ENCODE measurements at places on chromosomes 1 and 21.
A peak's percentile ranks its signal among the peaks of the same experiment; 100 is the strongest.

DNA sequence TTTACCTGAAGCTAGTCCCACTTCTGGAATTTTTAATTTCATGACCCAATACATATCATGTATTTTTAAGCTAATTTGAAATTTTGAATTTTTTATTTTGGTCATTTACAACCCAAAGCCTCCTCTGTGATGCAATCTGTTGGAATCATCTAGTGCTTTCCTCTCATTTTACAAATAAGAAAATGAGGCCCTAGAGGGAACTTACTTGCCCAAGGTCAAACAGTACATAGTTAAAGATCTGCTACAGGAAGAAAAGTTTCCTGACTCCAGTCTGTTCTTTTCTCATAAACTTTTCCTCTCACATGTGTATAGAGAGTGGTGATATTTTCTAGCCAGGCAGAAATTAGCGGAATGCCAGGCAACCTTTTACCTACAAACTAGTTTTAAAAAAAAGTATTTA lies 59.3 kb upstream of the DPT start:
- DNase-seq: no peak

GRCh38 chr1:235105051-235106043 lies 23.3 kb downstream of the TOMM20 start:
- DNase-seq: no peak

GRCh38 chr1:230509281-230509977 lies 83.3 kb upstream of the PGBD5 start:
- no peak for DNase-seq

DNA sequence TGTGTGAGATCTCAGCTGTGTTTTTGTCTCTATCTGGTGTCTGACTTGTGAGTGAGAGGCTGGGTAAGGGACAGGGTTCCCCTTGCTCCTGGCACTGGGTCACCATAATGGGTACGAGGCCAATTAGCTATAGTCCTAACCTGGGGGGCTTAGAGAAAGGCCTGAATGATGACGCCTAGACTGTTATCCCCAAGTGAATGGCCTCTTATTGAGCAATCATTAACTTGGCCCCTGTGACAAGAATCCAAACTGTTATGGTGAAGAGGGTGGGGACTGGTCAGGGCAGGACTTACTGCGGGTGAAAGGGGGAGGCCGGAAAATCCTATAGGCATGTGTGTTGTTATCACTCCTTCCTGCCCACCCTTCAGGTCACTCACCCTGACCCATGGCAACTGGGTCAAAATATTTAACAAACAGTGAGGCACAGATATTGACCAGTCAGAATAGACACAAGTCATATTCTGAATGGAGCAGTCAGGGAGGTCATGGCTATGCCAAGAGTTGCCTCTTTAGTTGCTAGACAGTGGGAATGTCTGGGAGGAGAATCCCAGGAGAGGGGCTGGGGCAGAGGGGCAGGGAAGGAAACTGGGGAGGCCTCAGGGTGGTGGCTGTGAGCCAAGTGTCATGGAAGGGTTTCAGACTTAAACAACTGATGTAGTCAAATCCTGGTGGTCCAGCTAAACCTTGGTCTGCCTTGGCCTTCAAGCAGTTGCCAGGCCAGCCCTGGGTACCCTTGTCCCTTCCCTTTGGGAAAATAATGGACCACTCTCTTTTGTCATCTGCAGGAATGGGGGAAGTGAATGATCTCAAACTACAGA lies 3.2 kb downstream of the NR0B2 start:
- DNase-seq: no peak

DNA sequence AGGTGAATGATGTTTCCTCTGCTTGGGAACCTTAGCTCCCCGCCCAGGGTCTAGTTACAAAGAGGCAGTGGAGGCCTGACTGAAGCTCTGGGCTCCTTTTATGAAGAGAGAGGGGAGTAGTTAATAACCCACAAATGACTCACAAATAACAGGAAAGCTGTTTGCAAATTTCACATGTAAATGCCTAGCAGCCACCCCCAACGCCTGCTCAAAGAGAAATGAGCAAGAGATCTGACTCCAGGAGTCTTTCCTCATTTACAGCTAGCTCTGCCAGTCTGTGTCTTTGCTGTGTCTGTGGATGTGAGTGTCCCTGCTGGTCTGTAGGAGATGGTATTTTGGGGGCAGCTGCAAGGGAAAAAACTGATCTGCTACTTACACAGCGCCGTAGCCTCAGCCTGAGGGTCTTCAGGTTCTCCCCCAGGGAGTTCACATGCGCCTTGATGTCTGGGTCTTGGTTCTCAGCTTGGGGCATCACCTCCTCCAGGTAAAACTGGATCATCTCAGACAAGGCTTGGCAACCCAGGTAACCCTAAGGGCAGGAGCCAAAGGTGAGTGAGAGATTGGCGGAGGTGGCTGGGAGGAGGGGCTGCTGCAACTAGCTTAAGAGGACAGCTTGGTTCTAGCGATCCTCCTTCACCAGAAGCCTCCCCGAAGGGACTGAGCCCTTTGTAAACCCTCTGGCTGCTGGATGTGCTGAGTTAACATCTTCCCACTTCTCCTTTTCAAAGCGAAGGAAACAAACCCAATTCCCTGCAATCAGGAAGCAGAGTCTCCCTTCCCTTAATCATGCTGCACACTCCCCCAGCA lies at the start of gene IL19:
TSS of gene IL19 (plus strand) at position 243 of the 807 bp plus-strand sequence. CDS start 65,890 bp downstream, outside the sequence.
- DNase-seq: no peak

DNA sequence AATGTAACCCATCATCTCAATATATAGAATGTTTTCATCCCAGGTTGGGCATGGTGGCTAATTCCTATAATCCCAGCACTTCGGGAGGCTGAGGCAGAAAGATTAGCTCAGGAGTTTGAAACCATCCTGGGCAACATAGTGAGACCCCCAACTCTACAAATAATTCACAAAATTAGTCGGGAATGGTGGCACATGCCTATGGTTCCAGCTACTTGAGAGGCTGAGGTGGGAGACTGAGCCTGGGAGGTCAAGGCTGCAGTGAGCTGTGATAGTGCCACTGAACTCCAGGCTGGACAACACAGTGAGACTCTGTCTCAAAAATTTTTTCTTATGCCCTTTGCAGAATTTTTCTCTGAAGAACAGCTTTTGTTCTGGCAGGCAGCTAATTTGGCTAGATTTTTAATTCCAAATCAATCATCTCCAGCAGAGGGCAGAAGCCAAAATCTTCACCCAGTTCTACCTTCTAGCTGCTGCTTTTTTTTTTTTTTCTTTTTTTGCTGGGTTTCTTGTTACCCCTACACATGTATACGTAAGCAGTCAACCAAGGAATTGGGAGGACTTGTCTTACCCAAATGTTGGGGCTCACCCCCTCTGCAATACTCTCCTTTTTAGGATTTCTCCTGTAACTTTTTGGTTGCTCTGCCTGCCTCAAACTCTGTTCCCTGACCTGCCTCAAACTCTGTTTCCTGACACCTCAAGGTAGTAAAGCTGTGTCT lies 2.7 kb upstream of the RAD54L start:
- DNase-seq: peak; percentile 16

DNA sequence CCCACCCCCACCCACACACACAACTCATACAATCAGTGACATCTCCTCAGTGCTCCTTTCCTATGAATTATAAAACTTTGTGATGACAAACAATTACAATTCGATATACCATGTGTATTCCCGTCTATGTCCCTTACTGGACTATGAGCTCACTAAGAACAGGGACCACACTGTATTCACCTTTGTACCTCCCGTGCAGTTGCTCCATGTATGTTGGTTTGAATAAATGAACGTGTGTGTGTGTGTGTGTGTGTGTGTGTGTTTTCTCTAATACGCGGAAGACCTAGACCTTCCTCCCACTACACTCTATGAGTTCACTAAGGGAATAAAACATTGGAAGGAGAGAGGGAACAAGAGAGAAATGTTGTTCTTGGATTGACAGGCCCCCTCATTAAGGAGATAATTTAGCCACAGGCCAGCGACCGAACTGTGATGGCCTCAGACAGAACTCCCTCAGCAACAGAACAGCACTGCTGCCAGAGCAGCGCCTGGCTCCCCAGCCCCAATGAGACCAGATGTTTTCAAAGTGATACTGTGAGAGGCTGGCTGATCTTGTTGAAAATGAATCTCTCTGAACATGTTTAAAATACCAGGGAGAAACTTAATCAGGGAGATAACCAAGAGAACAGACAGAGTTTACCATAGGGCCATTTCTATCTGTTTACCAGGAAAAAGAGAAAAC lies 21.7 kb downstream of the BCAR3 start:
- DNase-seq: peak; percentile 56

DNA sequence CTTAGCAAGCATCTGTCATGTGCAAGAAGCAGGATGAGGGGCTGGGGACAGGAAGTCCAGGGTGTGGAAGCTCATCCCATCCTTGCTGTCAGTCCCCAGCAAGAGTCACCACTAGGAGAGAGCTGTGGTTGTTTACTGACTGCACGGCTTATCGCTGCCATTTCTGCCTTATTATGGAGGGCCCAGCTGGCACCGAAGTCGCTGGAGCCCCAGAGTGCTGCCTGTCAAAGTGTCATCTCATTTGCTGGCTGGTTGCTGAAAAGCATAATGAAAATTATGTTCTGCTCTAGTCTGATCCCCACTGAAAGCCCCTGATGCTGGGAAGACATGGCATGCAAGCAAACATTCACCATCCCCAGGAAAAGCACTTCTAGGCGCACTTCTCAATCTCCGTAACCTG lies 642.7 kb downstream of the NPHP4 start:
- DNase-seq: no peak

DNA sequence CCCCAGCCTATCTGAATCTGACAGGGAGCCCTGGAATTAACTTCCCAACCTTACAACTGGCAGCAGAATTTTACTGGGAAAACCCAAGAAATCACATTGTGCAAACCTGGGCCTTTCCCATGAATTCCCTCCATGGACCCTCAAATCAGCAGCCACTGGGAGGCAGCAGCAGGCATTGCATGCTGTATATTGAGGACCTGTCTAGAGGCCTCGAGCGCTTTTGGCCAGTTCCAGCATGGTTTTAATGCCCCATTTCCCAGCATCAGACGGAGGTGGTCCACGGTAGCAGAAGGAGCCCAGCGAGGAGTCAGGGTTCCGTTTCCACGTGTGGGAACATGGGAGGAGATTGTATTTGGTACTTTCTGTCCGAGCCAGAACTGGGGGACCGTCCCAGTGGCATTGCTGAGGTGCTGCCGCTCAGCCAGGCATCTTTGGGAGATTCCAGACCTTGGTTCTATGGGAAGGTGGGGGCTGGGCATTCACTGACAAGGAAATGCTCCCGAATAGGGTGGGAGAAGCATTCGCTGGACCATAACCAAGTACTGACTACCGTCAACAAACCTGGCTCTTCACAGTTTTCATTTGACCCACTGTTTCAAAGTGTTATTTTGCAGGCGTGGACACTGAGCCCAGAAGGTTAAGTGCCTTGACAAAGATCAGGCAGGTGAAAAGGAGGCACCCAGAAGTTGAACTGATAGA lies 15.9 kb downstream of the BMP8A start:
- no peak for DNase-seq

- peak; percentile 74 for DNase-seq
These were observed 28.9 kb downstream of the ODR4 start for GRCh38 chr1:186404454-186405051.

DNA sequence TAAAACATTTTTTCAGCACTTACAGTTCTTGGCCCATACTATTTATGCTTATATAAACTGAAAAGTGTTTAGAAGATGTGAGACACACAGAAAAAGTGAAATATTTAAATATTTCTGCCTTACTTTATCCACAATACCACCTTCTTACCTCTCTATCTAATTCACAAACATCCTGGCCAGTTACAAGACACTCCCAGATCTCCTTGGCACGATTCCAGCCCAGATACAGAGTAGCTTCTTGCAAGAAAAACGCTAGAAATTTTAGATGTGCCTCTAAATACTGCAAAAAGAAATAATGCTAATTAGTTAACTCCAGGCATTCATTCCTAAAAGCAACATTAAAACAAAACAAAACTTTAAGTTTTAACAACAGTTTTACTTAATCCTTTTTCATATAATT lies 68.4 kb downstream of the USP24 start:
- peak; percentile 97 for DNase-seq

DNA sequence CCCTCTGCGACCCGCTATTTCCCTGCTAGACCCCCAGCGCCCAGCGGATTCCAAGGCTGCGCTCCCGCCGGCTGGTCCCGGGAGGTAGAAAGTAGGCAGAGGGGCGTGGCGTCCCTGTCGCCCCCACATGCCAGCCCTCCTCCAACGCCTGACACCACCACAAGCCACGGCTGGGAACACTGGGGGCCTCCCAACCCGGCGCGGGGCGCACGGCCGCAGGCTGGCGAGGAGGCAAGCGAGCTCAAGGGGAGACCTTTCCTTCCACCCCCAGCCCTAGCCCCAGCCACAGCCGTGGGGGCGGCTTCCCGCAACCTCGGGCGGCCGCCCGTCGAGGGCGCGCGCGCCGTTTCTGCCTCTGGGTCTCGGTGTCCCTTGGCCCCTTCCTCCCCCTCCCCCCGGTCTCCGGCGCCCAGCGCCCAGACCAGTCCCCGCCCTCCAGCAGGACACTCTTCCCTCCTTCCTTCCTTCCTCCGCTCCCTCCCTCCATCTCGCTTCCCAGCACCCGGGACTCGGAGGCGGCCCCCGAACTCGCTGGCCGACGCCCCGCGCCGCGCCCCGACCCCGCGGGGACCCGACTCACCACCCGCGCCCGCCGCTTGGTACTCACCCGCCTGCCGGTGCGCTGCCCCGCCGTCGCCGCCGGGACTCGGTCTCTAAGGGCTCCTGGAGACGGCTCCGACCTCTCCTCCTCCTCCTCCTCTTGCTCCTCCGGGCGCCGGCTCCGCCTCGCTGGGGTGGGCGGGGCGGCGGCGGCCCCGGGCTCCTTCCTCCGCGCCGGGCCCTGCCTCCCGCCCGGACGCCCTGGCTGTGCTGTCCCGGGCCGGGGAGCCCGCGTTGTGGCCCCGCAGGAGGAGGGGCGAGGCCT lies at the start of gene GNG12:
TSS of gene GNG12 (minus strand) at position 731 of the 865 bp plus-strand sequence. CDS start 125,781 bp downstream, outside the sequence.
- DNase-seq: no peak

DNA sequence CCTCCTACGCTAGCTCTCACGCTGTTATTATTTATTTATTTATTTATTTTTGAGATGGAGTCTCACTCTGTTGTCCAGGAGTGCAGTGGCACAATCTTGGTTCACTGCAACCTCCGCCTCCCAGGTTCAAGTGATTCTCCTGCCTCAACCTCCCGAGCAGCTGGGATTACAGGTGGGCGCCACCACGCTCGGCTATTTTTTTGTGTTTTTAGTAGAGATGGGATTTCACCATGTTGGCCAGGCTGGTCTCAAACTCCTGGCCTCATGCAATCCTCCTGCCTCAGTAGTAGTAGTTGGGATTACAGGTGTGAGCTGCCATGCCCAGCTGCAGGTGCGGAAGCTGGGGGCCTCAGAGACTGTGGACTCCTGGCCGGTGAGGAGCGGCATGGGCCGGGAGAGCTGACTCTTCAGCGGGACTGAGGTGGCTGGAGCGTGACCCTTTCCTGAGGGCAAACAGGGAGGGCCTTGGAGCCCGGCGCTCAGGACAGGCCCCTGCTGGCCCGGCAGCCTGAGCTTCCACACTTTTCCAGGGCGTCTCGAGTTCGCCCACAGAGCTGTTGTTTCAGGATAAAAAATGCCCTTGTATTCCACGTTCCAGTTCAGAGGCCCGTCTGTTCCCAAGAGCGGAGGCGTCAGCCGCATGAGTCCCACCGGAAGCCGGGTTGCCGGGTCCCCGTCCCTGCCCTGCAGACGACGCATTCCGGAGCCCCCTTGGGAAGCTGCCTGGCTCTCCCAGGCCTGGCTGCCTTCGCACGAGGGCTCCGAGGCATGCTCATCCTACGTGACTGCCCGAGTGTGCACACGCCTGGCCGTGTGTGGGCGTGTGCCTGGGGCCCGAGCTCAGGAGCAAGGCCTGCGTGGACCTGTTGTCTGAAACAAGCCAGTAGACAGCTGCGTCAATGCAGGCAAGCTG lies 126.2 kb downstream of the SIK1 start:
- no peak for DNase-seq

Data from hematopoietic multipotent progenitor cell treated with erythropoietin and hydrocortisone succinate and interleukin-3 and kit ligand, for 17 days (in vitro differentiated cells).